ENCODE measurements at places on chromosomes 16 and 17.
A peak's percentile ranks its signal among the peaks of the same experiment; 100 is the strongest.

DNA sequence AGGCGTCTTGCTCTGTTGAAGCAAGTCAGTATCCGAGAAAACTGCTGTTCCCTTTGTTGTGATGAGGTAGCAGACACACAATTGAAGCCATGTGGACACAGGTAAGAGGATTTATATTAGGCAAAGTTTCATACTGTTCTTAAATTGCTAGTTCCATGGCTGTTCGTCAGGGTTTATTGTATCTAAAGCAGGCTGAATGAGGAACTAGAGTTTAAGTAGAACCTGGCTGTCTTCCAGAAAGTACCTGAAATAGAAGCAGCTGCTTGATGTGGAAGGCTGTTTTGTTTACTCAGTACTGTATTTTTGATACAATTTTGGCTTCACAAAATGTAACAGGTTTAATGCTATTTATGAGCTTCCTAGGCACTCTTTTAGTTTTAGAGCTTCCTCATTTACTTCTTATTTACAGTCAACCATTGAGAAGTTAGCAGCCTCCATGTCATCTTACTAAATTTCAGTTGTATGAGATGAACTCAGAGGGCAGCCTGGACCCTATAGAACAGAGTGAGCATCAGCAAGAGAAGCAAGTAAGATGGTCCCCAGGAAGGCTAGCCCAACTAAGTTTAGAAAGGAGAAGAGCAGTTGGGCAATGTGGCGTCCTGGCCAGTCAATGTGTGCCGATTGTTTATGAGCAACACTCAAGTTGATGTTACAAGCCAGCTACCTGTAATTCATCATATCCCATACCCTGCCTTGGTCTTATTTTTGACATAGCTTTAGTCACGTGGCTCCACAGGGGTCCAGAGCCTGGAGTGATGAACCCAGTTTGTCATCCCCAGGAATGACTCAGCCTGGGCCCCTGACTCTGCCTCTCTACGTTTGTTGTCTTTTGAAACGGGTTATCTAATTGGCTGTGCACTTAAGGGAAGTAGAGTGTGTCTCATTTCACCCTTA lies 9.7 kb upstream of the ARL2BP start:
- peak; percentile 95 for DNase-seq

- no peak for DNase-seq
Measured at GRCh38 chr17:246226-246625, 64.8 kb upstream of the DOC2B start.

DNA sequence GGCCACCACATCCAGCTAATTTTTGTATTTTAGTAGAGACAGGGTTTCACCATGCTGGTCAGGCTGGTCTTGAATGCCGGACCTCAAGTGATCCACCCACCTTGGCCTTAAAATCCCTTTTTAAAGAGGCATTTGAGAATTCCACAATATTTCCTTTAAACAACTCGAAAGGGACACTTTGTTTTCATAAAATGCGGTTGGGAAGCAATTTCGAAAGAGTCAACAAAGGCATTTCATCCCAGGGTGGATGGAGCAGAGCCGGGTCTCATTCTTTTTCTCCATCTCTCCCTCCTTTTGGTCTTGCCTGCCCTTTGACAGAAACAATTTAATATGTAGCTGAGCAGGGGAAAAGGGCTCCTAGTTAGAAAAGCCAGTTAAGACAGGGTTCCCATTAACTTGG lies 13.5 kb upstream of the COG1 start:
- DNase-seq: no peak

- DNase-seq: no peak
Measured at GRCh38 chr16:66245072-66245471, 121.4 kb upstream of the CDH5 start.

DNA sequence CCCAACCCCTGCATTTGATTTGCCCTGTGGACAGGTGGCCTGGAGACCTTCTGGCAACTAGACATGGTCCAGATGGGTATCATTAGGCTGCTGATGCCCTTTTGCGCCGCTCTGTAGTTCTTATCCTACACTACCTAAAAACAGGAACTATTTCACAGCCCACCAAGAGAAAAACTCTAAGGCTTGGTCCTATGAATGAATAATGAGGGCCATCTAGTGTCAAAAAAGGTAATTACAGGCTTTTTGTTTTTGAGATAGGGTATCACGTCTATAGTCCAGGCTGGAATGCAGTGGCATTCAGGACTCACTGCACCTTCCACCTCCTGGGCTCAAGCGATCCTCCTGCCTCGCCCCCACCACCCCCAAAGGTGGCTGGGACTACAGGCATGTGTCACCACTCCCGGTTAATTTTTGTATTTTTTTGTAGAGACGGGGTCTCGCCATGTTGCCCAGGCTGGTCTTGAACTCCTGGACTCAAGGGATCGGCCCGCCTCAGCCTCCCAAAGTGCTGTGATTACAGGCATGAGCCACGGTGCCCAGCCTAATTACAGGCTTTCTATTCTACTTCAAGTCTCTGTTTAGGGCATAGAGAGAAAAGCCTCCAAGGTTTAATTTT lies 20.9 kb downstream of the COIL start:
- DNase-seq: peak; percentile 87

Measured in ELR (cell line).